Endothelial cell (in vitro differentiated cells): ENCODE measurements at places on chromosomes 2 and 18.

DNA sequence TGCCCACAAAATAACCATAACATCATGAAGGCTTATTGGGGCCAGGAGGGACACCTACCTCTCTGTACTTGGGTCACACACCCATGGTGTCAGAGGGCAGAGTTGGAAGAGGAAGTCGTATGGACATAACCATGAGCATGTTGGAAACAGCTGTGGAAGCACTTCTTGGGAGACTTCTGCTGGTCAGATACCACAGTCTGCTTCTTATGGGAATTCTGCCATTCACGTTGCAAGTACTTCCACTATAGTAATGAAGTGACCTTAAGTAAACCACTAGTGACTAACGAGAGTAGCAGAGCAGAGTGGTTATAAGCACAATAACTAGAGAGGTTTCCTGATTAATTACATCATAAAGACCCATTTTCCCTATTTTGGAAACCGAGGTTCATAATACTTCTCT, 61.1 kb upstream of the TFPI start:
- DNase-seq = no peak

DNA sequence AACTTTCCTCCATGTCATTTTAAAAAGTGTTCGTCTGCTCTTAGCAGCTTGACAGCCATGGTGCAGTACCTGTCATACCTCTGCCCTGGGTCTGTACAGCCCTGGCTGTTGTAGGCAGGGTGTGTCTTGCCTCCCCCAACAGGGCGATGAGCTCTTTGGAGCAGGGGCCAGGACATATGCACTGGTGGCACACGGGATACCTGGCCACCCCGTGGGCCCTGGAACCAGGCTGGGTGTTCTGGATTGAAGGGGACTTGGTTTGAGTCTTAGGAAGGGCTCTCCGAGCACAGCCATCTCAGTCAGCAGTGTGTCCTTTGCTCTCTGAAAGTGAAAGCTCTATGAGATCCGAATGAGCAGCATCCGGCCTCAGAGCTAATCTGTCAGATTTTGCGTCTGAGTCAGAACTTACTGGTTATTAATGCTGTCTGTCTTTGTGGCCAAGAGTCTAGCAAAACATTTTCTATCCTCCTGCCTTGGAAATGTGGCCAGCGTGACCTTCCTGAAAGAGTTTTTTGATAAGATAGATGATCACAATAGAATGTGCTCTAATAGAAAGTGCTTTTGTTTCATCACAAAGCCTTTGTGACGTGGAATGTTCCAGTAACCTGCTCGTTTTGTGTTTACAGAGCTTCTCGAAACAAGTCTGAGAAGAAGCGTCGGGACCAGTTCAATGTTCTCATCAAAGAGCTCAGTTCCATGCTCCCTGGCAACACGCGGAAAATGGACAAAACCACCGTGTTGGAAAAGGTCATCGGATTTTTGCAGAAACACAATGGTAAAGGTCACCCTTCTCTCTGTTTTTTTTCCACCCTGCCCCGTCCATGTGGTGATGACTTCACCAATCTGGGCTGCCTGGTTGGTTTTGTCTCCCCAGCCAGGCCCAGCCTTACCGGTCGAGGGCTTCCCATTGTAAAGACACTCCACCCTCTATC, 77.3 kb upstream of the RPL31 start:
- DNase-seq = no peak

DNA sequence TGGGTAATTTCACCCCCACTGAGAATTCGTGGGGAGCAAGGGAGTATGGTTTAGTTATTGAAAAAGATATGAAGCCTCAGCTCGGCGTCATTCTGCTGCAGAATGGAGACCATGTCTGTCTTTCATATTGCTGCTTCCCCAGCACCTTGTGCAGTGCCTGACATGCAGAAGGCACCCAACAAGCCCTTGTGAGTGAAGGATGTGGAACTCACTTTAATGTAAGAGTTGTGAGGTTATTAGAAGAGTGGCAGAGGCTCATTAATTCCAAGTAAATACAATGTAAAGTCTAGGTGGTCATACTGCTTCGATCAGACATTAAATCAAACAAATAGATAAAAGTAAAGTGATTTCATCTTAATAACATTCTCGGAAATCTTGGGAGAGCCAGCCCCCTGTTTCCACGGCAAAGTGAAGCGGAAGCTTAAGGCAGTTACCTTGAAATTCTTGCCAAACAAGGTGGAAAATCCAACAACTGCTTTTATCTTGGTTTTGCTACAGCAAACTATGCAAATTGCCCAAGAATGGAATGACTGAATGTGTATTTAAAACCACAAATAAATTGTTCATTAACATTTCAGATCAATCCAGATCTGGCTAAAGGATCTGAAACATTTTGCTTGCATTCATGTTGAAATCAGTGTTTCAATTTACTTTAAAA, 9.6 kb downstream of the CFAP221 start:
- DNase-seq = no peak

GRCh38 chr2:182166406-182166805, 180.8 kb downstream of the PPP1R1C start:
- no peak for DNase-seq

DNA sequence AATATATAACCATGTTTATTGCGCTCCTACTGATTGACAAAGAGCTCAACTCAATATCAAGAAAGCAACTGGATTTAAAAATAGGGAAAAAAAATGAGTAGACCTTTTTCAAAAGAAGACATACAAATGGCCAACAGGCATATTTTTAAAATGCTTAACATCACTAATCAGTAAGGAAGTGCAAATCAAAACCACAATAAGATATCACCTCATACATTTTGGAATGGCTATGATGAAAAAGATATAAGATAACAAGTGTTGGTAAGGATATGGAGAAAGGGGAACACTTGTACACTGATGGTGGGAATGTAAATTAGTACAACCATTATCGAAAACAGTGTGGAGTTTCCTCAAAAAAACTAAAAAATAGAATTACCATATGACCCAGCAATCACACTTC, 5.6 kb upstream of the GALNT5 start:
- no peak for DNase-seq

DNA sequence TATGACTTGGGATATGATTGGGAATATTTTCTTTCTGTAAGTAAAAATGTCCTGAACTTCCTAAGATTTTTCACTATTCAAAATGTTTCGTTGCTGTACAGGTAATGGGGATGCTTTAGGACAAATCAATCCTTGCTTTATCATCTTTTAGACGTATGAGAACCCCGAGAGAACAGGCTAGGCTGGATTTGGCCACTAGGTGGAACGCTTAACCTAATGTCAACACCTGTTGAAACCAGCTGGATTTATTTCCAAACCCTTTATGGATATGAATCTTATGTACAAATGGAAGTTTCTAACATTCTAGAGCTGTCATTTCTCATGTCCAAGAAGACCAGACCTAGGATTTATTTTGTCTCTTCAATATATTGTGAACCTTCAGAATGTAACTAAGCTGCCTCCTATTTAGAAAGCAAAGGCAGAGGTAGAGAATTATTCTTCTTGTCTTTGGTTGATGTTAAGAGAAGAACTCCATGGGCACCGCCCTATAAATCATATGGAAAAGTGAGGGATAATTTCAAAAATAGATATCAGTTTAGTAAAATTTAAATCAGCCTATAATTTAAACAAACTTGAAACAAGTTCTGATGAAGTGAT, 96.7 kb downstream of the PMAIP1 start:
- peak; percentile 52 for DNase-seq

DNA sequence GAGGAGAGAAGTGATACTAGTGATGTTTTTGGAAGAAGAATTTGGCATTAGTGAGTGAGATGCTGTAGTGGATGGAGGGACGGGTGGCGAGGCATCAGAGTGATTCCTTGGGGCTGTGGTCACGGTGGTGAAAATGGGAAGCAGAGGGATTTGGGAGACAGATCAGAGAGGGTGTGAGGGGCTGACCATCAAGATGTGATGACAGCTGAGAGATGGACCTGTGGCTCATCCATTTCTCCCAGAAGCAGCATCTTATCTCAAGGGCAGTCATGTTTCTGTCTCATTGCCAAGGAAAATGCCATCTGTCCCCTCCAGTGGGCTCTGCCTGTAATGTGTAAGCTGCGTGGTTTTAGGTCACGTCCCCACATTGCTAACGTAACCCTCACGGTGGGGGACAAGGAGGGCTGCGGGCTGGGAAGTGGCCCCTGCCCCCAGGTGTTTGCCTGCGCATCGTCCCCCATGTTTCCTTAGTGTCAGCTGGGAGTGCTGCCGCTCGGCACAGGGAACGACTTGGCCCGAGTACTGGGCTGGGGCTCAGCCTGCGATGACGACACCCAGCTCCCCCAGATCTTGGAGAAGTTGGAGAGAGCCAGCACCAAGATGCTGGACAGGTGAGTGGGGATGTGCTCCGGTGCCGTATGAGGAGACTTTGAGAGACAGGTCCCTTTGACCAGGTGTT, 91.0 kb downstream of the DGKD start:
- DNase-seq = no peak

DNA sequence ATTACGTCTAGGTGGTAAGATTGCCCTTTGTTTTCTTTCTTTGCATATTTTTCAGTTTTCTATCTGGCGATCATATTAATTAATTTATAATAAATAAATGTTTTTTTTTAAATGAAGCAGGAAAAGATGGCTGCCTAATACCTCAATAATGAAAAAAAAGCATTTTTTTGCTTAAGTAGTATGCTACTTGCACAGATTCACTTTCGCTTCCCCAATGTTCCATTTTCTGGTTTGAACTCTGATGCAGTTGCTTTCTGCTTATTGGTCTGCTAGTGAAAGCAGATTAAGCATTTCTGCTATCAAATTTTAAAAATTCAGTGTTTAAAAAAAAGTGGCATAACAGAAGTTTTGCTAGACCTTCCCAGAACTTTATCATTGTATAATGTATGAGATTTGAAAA, 11.9 kb upstream of the TMEM182 start:
- no peak for DNase-seq

- DNase-seq = no peak
Measured at GRCh38 chr2:204974487-204974886, 429.2 kb downstream of the PARD3B start.

DNA sequence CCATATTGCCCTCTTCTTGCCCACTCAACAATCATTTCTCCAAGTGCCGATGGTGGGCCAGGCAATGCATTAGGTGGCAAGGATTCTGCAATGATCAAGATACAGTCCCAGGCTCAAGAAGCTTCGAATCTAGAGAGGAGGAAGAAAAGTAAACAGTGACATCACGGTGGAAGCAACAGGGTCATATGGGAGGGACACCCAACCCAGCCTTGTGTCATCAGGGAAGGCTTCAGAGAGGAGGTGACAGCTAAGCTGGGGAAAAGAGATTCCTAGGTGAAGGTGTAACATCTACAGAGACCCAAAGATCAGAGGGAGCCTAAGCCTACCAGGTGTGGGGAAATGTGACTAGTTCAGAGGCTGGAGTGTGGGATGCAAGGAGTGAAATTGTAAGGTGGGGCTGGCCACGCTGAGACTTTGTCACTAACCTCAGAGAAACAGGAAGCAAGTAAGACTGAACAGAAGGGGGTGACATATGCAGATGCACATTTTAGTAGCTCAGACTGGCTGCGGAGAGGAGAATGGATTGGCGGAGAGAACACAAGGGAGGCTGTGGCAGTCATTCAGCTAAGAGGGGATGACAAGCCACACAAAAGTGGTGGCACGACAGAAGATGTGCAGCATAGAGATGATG, 104.9 kb downstream of the ANKRD44 start:
- no peak for DNase-seq
